ENCODE measurements at places on chromosomes 7 and 10.

DNA sequence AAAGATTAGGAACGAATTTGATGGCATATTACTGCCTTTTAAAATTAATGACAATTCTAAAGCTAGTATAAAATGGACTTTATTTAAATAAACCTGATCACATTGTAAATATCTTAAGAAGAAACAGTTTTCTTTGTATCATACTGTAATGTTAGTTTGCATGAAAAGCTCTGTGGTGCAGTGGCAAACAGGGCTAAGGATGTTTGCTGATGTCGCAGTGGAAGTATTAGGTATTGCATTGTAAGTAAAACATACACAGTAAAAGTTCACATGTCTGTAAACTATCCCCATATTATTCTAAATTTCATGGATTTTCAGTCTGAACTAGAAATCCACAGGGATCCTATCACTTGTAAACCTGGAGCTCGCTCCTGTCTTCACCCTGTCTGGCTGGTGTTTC, 252.6 kb upstream of the ZNF32 start:
- DNase-seq, result no peak

GRCh38 chr10:48748573-48748972, 63.9 kb downstream of the WDFY4 start:
- DNase-seq, result no peak

GRCh38 chr7:130144312-130145171, 60.7 kb downstream of the TMEM209 start:
- DNase-seq, result no peak

DNA sequence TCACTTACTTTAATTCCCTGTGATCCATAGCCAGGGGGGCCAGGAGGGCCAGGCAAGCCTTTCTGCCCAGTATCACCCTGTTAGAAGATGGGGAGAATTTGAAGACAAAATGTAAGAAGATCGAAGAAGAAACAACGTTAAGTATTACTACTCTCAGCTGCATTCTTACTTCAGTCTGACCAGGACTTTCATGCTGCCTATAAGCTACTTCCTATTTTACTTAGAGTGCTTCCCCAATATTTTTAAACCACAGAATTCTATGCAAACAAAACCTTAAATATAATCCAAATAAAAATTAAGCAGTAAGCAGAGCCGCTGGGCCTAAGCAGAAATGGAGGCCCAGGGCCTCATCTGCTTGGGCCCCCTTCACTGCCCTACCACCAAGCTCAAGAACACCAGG, 117.8 kb downstream of the COL28A1 start:
- DNase-seq, result no peak

- DNase-seq, result peak; percentile 80
Observed at GRCh38 chr10:28381903-28382347, 79.1 kb upstream of the MPP7 start.

- DNase-seq, result no peak
Observed at GRCh38 chr7:67423065-67423464, 426.4 kb downstream of the TYW1 start.
